KBM-7 (cell line): ENCODE measurements at places on chromosomes 5 and 9.

DNA sequence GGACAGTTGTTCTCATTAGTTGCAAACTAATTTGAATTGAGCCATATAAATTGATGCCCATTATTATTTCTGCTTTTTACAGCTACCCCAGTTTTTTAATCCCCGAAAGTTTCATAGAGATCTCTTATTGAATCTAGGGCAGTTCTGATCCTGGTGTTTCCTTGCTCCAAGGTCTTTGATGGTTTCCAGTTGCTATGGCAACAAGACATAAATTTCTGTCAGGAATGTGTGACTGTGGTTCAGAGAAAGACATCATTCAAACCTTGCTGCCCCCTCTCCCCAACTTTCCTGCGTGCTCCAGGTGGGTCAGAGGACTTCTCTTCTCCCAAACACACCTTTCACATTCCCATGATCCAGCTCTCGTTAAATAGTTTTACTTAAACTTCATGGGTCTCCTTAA lies 63.4 kb downstream of the TAF11L14 start:
- DNase-seq: no peak

GRCh38 chr9:137427454-137428310 lies 4.5 kb downstream of the NOXA1 start:
- no peak for DNase-seq

GRCh38 chr9:123742009-123742767 lies 187.7 kb downstream of the DENND1A start:
- no peak for DNase-seq

GRCh38 chr5:138725153-138725817 lies 27.9 kb upstream of the CTNNA1 start:
- DNase-seq: peak; percentile 44

DNA sequence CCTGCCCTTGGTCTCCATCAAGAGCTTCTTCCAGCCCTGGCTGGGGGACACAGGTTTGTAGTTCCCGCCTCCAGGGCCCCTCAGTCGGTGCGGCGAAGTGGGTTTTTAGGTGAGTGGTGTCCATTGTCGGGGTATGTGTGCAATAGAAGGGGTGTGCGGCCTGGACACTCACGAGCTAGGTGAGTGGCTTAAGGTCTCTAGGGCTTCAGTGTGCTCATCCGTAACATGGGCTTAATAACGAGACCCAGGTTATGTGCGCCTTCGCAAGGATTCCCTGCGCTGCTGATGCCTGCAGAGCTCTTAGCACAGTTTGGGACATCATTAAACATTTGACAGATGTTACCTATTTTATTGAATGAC lies 656 bp downstream of the CEP78 start:
- no peak for DNase-seq

GRCh38 chr9:98688710-98689495 lies 19.8 kb downstream of the GABBR2 start:
- DNase-seq: no peak

GRCh38 chr9:127370147-127370579 lies 26.8 kb upstream of the SLC2A8 start:
- no peak for DNase-seq
